ENCODE measurements at places on chromosomes 4 and X.
A peak's percentile ranks its signal among the peaks of the same experiment; 100 is the strongest.

DNA sequence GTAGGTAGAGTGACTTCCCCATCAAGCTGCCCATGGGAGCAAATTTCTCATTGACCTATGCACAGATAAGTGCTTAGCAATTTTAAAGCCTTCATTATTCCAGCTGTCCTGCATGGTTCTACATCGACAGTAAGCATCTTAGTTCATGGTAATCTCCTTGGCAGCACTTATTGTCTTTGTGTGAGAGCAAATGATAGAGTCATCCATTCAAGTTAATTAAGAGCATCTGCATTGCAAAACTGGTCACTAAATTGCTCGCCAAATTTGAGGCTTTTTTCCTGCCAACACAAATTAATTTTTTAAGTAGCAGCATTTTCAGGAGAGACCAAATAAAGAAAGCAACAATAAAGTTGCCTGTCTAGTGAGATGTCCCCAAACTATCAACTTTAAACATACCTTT lies 76.7 kb downstream of the SH3BGRL start:
- no peak for DNase-seq

- no peak for DNase-seq
These were observed 11.5 kb upstream of the RASSF6 start for GRCh38 chr4:73631565-73632226.

DNA sequence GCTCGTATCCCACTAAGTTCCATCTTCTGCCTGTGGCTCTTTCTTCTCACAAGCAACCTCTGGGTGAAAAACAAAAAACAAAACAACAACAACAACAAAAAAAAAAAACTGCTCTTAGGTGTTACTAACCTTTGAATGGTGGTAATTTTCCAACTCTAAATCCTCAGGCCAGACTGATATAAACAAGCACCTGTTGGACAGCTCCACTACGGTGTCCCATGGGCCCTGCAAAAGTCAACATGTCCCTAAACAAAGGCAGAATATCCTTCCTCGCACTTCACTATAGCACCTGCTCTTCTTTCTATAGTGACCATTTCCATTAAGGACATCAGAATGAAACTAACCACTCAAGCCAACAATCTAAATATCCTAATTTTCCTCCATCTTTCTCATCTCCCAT lies 54.6 kb upstream of the PARM1 start:
- DNase-seq: no peak

DNA sequence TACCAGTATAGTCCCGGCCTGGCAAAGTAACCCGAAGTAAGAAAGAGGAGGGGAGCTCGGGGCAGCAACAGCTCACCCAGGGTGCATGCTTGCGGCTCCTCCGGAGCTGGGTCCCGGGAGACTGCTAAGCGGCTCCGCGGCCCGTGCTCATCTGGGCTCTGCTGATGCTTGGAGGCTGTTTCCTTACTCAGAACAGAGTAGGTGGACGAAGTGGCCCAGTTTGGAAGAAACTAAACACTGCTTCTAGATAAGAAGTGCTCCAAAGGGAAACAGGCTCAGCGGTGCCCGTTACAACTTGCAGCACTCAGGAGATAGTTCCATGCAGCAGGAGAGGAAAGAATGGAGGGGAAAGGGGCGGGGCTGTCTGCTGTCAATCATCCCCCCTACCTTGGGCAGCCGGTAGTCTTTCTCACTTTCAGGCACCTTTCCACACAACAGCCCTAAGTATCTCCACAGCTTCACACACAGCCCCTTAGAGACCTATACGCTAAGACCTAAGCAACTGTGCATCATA lies at the start of gene COL4A6:
Gene COL4A6, minus strand, starts transcription at position 313 of the 514 bp plus-strand sequence. Its CDS starts 226 bp downstream, at position 87.
- DNase-seq: no peak

- DNase-seq: peak; percentile 51
These were observed 181.3 kb upstream of the STK26 start for GRCh38 chrX:131841496-131842437.

GRCh38 chrX:131617182-131617581 lies 73.3 kb downstream of the OR13H1 start:
- no peak for DNase-seq

- no peak for DNase-seq
These were observed 10.9 kb downstream of the DLG3 start for GRCh38 chrX:70455366-70456202.

All from activated T-cell treated with anti-CD3 and anti-CD28 coated beads, Interleukin-2, amount 50 U/mL, for 1 hour (primary cell).